ENCODE measurements at places on chromosomes 12 and 14.
A peak's percentile ranks its signal among the peaks of the same experiment; 100 is the strongest.

DNA sequence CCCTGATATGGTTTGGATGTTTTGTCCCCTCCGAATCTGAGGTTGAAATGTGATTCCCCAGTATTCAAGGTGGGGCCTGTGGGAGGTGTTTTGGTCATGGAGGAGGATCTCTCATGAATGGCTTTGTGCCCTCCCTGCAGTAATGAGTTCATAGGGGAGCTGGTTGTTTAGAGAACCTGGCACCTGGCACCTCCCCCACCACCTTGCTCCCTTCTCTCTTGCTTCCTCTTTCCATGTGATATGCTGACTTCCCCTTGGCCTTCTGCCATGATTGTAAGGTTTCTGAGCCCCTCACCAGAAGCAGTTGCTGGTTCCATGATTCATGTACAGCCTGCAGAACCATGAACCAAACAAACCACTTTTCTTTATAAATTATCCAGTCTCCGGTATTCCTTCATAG is 32.6 kb downstream of the CD163L1 start:
- DNase-seq: no peak

- DNase-seq: no peak
Observed at GRCh38 chr12:15393995-15394394, 71.7 kb downstream of the PTPRO start.

- no peak for DNase-seq
Observed at GRCh38 chr14:88533064-88533602, 21.7 kb downstream of the PTPN21 start.

DNA sequence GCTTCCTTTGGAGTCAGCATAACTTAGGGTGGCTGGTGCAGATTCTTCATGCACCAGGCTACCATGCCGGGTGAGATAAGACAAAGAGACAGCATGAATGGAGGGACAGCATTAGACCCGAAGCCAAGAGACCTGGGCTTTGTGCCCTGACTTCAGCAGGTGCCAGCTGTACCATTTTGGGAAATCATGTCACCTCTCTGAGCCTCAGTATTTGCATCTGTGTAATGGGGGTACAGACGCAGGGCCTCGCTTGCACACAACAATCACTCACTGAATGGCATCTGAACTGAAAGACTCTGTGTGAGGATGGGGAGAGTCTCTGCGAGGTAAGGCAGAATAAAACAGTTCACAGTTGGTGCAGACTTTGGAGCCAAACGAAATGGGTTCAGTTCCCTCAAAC is 1053.7 kb downstream of the VRK1 start:
- DNase-seq: no peak

DNA sequence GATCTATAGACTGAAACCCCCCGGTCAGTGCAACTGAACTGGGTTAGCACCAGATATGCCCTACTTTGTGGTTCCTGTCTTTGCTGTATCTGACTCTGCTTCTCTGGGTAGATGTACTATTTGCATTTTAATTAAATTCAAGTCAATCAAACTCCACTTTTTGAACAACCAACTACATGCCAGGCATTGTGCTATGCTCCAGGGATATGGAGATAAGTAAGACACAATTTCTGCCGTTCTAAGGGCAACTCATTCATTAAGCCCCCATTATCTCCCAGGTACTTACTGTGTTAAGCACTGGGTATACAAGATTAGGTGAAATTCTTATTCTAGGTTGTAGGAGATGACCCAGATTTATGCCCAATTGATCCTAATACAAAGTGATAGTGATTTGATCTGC is 62.7 kb upstream of the JDP2 start:
- no peak for DNase-seq

DNA sequence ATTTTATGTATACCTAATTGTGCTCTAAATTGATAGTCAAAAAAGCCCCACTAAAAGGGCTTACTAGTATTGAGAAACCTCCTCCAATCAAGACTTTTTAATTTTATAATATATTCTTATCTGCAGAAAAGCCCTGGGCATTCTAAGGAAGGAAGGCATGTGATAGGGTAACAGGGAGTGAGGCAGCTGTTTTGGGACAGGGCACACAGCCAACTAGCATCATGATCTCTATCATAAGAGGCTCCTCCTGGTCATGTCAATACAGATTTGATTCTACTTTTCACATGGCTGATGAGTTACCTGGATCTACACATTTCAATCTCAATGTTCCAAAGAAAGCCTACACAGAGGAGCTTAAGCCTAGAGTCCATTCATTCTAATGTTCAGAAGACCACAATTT is 9.1 kb downstream of the ADAM20 start:
- no peak for DNase-seq

DNA sequence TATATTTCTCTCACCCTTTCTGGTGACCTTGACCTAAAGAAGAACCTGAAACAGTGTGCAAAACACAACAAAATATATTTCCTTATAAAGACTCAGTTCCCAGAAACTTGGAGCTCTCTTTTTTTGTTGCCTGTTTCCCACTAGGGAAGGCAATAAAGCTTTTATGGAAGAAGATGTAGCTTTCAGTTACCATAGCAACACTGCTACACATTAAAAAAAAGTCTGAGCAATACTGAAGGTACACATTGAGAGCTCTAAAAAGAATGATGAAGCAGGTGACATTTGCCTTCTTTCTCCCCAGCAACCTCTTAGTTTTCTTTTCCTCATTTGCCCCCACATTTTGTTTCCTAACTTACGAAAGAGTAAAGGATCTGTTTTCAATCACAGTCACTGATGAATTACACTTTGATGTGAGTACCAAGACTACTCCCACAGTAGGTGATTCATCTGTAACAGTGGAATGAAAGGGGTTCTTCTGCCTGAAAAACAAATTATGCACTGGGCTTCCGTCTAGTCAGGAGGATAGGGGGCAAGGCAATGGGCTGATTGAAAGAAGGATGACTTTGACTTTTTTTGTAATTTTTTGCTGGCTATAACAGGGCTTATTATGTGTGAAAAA is 1.1 kb upstream of the CATSPERB start:
- peak; percentile 49 for DNase-seq

DNA sequence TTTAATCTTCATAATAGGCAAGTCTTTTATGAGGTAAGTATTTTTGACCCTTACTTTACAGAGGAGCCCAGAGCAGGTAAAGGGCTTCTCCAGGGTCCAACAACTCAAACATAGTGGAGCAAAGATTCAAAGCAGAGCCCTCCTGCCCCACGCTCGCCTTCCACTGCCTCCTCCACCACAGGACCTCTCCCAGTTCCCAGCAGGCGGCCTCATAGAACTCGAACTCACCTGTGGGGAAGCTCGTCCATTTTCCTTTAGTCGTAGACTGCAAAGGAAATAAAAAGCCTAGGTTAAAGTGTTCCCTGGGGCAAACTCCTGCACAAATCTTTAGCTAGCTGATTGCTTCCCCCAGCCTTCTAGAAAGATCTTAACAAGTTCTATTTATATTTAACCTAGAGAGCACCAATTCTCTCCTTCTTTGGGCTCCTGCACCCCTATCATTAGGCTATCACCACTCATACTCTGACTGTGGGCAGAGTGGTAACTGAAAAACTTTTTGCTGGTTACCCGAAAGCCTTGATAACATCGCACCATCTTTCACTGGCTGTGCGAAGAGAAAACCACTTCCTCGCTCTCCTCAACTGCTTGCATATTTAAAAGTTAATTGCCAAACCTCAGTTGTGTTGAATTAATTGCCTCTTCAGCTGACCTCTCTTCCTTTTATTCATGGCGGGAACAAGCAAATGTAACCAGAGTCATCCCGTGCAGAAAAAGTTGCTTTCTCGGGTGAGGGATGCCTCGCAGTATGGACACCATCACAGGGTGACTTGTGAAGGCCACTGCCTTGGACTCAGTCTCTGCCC is 299.6 kb downstream of the DPF3 start:
- DNase-seq: no peak

GRCh38 chr14:28468191-28469151 is 298.1 kb upstream of the FOXG1 start:
- no peak for DNase-seq

DNA sequence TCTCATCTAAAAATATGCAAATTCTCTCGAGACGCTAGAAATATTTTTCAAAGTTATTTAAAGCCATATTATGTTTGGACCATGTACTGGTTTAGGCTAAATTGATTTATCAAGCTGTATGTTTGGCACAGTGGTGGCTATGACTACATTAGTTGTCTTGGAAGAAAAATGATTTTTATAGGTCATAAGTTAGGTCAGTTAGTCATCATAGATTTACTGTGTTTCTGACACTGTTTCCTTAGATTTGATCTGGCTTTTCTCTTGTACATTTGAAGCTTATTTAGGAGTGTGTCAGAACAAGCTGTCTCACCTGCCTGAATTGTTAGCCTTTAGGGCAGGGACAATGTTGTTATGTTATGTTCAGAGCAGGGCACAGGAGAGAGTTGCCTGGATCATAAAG is 161.1 kb upstream of the FBXO33 start:
- DNase-seq: no peak

DNA sequence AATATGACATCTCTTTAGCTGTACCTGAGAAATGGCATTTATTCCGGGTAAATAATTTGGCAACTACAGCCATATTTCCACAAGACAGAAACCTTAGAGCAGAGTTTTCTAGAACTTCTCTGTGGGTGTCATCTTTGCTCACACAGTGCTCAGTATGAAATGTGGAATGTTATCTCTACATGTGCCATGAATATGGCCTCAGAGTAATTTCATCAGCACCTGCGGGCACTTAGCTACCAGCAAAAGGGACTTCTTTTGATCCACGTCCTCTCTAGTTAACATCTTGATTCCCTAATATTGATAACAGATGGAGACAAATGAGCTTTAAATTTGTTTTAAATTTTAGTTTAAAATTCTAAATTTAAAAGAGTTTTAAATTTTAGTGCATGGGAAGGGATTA is 2.9 kb upstream of the ATG14 start:
- no peak for DNase-seq

DNA sequence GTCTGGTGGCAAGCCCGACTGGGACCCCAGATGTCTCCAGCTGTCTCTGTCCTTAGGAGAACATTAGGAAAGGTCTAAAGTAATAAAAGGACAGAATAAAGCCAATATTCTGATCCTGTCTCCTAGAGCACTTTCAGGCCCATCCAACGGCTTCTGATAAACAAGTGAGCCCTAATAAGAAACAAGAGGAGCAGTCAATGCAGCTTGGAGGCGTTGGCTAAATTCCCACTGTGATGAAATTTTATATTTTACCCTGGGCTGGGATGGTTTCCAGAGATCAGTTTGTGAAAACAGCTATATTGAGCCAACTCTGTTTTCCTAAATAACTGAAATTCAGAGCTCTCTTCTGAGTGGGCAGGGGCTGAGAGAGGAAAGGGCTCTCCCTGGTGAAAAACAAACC is 55.5 kb upstream of the SRRM4 start:
- no peak for DNase-seq

All from fibroblast of villous mesenchyme (primary cell).